ENCODE measurements at places on chromosomes 16 and 17.

- no peak for DNase-seq
These were observed 286.1 kb downstream of the SNX29 start for GRCh38 chr16:12262454-12263180.

GRCh38 chr17:29012535-29012934 is 6.7 kb upstream of the SEZ6 start:
- DNase-seq, result no peak

GRCh38 chr17:74427048-74427762 is 4.7 kb upstream of the GPRC5C start:
- DNase-seq, result no peak

- DNase-seq, result no peak
These were observed 56.1 kb downstream of the BANP start for GRCh38 chr16:88007321-88007731.

- DNase-seq, result no peak
These were observed 91.8 kb downstream of the SDK2 start for GRCh38 chr17:73552300-73553048.

- DNase-seq, result peak; percentile 19
These were observed 2.5 kb upstream of the VASN start for GRCh38 chr16:4369007-4369733.

DNA sequence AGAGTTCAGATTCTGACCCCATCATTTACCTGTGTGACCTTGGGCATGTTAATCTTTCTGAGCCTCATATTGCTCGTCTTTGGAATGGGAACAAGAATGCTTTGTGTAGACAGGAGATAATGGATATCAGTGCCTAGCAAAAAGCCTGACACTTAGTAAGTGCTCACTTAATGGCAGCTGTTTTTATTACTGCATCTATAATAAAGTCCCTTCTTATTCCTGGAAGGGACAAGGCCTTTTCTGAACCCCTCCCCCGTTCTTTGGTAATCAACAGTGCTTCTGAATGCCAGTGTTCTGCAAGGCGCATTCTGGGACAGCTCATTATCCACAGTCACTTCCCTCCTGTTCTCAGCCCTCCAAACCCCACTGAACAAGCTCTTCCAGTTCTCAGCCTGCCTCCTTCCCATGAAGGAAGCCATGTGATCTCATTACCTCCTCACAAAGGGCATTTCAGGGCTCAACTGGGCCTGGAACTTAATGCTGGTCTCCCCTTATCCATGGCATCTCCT is 25.1 kb upstream of the SUPT4H1 start:
- DNase-seq, result no peak

DNA sequence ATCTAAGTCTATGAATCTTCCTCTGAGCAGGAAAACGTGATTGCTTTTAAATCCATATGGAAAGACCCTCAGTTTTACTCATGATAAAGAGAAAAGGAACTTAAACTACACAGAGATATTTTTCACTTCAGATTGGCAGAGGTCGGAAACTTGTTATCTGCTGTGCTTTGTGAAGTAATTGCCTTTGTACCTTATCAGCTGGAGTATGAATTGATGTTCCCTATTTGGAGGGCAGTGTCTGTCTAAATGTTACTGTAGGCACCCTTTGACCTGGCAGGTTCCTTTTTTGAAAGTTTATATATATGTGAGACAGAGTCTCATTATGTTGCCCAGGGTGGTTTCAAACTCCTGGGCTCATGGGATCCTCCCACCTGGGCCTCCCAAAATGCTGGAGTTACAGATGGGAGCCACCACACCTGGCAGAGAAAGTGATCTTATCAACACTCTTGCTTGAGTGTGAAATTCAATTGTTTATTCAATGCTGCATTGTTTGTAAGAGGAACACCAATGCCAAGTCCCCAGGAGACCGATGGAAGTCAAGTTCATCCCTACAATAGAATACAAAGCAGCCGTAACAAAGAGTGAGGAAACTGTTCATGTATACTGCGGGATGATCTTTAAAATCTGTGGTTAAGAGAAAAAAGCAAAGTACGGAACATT is 52.3 kb downstream of the ABCC1 start:
- no peak for DNase-seq

- no peak for DNase-seq
These were observed 8.1 kb upstream of the CPNE2 start for GRCh38 chr16:57084257-57084770.

DNA sequence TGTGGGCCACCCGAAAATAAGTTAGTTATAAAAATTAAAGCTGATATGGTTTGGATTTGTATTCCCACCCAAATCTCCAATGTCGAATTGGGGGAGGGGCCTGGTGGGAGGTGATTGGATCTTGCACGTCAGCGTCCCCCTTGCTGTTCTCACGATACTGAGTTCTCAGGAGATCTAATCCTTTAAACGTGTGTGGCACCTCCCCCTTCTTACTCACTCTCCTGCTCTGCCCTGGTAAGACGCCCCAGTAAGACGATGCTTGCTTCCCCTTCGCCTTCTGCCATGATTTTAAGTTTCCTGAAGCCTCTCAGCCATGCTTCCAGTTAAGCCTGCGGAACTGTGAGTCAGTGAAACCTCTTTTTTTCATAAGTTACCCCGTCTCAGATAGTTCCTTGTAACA is 35.4 kb downstream of the SYCE1L start:
- no peak for DNase-seq

DNA sequence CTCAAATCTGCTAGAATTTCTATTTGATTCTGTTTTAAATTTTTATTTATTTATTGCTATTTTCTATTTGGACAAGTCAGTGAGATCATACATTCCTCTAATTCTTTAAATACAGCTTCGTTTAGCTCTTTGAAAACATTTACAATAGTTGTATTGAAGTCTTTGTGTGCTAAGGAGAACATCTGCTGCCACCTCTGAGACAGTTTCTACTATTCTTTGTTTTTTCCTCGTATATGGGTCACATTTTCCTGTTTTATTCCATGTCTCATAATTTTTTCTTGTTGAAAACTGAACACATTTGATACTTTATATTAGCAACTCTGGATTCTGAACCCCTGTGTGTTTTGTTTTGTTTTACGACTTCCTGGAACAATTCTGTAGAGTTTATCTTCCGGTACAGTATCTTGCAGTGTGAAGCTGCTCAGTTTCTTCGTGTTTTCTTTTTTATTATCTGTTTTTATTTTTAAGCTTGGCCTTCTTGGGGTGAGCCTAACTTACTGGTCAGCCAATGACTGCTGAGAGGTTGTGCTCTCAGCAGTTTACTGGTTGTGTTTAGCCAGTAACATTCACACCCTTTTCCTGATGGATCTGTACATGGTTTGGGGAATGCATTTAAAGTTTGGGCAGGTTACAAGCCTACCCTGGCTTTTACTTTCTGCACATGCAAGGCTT is 99.0 kb downstream of the CA4 start:
- no peak for DNase-seq

DNA sequence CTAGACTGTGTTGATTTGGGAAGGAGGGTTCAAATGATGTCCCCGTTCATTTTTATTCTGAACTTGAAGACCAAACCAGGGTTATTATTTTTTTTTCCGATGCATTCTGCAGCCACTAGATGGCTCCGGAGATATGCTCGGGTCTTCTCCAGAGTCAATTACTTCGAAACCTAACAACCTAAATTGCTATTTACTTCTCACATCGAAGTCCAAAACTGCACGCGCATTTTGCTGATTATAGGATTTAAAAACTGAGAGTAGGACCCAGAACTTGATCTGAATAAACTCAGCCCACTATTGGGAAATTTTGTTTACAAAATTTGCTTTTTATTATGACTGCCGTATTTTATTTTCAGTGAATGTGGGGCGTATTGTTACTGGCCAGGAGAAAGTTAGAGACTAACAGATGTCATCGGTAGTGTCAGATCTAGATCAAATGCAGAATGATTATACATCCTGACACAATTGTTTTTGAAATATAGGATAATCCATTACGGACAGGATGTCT is 263.8 kb downstream of the HS3ST3A1 start:
- no peak for DNase-seq

- DNase-seq, result no peak
These were observed 3.1 kb downstream of the SPNS3 start for GRCh38 chr17:4436846-4437245.

DNA sequence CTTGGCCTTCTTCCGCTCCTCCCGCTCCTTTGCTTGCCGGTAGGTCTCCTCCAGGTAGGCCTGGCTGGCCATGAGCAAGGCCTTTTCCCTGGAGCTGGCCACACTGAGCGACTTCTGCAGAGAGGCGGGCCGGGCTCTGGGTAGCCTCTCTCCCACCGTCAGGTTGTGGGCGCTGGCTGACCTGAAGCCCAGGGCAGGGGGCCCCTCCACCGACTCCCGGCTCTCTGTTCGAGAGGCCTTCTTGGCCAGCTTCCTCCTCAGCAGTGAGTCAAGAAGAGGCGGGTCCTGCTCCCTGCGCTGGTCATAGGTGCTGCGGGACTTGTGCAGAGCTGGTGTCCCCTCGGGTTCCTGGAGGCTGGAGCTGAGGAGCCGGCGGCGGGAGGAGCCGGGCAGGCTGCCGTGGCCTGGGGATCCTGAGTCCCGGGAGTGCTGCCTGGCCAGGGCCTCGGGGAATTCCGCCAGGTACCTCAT is 12.8 kb downstream of the GPR179 start:
- no peak for DNase-seq

GRCh38 chr17:72193391-72194106 is 72.7 kb downstream of the SOX9 start:
- no peak for DNase-seq

DNA sequence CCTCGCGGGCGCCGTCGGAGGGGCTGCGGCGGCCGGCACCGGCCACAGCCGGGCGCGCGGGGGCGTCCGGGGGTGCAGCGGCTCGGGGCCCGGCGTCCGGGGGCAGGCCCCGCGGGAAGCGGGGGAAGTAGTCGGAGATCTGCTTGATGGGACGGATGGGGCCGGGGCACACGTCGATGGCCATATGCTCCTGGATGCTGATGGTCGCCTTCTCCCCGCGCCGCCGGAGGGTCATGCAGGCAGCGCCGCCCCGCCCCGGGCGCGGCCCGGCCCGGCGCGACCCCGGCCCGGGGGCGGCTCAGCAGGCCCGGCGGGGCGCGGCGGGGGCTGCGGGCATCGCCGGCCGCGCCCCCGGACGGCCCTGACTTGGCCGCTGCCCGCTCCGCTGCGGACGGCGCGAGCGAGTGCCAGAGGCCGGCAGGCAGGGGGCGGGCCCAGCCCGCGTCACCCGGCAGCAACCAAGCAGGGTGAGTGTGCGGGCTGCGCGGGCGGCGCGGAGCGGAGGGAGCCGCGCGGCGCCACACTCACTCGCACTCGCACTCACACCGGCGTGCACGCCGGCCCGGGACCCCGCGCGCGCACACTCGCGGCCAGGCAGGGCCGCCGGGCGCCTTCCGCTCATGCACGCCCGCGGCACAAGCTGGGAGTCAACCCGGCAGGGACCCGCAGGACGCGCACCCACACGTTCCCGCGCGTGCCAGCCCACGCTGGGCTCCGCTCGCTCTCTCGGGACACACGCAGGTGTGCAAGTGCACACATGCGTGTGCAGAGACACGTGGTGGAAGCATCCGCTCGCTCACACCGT is at the start of gene DOC2B:
DOC2B (minus strand) TSS at position 406 of the 805 bp plus-strand sequence; CDS start at position 235, 171 bp downstream.
- no peak for DNase-seq

DNA sequence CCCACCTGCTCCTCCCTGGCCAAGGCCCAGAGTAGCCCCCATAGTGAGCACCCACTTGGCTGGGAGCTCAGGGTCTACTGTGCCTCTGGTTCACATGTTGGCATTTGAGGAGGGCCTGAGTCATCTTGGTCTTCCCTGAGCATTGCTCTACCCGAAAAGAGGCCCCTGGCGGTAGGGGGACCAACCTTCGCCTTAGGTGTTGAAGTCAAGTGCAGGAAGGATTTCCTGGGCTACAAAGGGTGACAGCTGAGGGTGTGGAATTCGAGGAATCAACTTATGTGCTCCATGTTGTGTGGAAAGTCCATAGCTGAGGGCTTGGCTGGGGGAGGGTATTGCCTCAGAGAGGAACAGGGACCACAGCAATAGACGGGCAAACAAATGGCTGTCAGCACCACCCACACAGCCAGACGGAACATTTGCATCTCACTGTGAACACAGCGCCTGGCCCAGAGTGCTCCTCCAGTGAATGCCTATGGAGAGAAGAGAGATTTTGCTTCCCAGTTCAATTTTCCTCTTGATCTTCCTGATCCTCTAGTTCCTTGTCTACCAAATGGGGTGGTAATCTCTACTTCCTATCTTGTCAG is 35.6 kb upstream of the NGFR start:
- DNase-seq, result no peak

DNA sequence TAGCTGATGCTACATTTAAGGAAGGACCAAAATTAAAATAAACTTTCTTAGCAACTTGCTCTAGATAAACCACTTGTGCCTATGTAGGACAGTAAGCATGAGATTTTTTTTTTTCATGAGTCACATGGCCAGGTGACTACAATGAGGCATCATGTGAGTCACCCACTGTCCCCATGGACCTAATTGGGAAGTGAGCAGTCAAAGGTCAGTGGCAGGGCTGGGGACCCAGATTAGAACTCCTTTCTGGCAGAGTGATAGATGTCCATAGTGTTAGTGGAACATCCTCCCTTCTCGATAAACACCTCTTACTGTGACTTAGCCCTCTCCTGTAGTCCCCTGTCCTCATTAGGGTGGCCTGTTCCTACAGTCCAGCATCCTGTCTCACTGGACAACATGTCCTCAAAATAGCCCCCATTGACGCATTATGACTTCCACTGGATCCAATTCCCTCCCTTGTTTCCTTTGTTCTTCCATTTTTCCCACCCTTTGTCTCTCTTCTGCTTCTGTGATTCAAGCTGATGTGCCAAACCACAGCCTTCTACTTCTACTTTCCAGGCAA is 12.4 kb downstream of the ITGB3 start:
- no peak for DNase-seq

DNA sequence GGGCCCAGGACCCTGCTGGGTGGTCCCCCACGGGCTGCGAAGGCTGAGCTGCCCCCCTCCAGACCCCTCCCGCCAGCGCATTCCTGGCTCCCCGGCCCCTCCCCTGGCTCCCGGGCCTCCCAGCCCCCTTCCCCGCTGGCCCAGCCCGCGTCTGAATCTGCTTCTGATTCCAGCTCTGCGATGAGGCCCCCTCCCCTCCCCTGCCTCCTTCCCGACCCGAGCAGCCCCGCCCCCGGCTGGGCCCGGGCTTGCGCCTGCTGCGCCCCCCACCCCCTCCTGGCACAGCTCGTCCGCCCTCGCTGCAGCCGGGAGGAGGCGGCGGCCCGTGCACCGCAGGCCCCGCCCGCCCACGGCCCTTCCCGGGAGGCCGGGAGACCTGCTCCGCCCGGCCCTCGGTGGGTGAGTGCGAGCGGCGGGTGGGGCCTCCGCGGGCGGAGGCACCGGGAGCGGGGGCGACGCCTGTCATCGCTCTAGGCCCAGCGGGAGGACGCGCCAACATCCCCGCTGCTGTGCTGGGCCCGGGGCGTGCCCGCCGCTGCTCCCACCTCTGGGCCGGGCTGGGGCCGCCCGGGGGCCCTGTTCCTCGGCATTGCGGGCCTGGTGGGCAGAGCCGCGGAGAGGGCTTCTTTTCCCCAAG is at the start of gene NTN3:
NTN3 (plus strand) TSS at position 282 of the 637 bp plus-strand sequence. CDS start 405 bp downstream, outside the sequence.
- DNase-seq, result no peak

GRCh38 chr17:27247958-27248342 is 46.0 kb upstream of the WSB1 start:
- no peak for DNase-seq

GRCh38 chr17:40510328-40510648 is 8.9 kb upstream of the TNS4 start:
- no peak for DNase-seq
